Body of pancreas (tissue), 4 donors: ENCODE measurements at places on chromosomes 6 and 20. TPM values are rescaled to one million over a fixed set of nuclear protein-coding genes. Genes with fewer than 3 reads are reported as not detected.

NKX2-2 gene
- 9.6 TPM for total RNA-seq

RSPH9 gene
- not detected for total RNA-seq

DBNDD2 gene
- 20.5 TPM for total RNA-seq

EYA2 gene
- total RNA-seq: 0.52 TPM

DNA sequence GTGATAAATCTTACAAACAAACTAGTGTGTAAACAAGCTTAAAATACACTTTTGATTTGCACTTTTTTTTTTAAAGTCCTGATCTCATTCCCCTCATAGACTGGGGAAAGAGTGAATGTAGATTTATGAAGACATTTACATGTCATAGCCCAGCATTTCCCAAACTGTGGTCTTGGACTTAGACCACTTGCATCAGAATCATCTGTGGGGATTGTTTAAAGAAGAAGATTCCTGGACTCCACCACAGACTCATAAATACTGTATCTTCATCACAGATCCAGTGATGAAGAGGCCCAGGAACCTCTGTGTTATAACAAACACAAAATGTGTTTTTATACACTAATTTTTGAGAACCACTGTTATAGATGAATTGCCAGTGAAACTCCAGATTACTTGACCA is 99.5 kb downstream of the KCNQ5 start:
- no peak overlapping the region for H3K4me3 ChIP-seq
- no peak overlapping the region for H3K27ac ChIP-seq
- no peaks in the 10 kb centered on the region for H3K36me3 ChIP-seq
- no peaks in the 10 kb centered on the region for H3K27me3 ChIP-seq
- DNase-seq: no peak
- H3K4me1 ChIP-seq: no peaks in the 10 kb centered on the region

DNA sequence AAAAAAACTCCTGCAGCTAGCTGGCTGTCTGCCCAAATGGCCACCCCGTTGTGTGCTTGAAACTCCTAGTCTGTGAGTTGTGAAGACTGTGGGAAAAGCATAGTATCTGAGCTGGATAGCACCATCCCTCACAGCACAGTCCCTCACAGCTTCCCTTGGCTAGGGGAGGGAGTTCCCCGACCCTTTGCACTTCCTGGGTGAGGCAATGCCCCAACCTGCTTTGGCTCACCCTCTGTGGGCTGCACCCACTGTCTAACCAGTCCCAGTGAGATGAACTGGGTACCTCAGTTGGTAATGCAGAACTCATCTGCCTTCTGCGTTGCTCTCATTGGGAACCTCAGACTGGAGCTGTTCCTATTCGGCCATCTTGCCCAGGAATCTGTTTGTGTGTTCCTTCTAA is 260.6 kb upstream of the STXBP5 start:
- no peak overlapping the region for H3K27ac ChIP-seq
- H3K4me1 ChIP-seq: no peaks in the 10 kb centered on the region
- no peak overlapping the region for H3K4me3 ChIP-seq
- no peak for DNase-seq

- H3K4me3 ChIP-seq: no peak overlapping the region
- no peaks in the 10 kb centered on the region for H3K27me3 ChIP-seq
- H3K4me1 ChIP-seq: peaks cover 8% of the 10 kb centered on the region
- no peaks in the 10 kb centered on the region for H3K36me3 ChIP-seq
- DNase-seq: no peak
These were observed 14.8 kb upstream of the CALHM6 start for GRCh38 chr6:116446399-116446798.

DNA sequence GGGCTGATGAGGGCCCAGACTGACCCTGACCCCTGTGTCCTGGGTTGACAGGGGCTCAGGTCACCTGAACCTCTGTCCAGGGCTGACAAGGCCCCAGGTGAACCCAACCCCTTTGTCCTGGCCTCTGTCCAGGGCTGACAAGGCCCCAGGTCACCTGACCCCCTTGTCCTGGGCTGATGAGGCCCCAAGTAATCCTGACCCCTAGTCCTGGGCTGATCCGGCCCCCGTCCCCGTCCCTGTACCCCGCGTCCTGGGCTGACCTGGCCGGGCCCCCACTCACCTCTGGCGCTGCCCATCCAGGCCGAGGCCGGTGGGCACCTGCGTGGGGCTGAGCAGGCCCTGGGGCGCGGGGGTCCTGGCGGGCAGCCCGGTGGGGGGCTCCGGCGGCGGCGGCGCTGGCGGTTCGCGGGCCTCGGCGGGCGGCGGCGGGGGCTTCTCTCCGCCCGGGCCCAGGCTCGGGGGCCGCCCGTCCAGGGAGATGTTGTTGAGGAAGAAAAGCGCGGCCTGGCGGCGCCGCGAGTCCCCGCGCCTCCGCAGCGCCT is 379 bp downstream of the CABLES2 start:
- H3K4me1 ChIP-seq: peaks cover 43% of the 10 kb centered on the region
- H3K27me3 ChIP-seq: no peaks in the 10 kb centered on the region
- H3K4me3 ChIP-seq: no peak overlapping the region
- H3K27ac ChIP-seq: no peak overlapping the region
- peak; percentile 45 for DNase-seq

DNA sequence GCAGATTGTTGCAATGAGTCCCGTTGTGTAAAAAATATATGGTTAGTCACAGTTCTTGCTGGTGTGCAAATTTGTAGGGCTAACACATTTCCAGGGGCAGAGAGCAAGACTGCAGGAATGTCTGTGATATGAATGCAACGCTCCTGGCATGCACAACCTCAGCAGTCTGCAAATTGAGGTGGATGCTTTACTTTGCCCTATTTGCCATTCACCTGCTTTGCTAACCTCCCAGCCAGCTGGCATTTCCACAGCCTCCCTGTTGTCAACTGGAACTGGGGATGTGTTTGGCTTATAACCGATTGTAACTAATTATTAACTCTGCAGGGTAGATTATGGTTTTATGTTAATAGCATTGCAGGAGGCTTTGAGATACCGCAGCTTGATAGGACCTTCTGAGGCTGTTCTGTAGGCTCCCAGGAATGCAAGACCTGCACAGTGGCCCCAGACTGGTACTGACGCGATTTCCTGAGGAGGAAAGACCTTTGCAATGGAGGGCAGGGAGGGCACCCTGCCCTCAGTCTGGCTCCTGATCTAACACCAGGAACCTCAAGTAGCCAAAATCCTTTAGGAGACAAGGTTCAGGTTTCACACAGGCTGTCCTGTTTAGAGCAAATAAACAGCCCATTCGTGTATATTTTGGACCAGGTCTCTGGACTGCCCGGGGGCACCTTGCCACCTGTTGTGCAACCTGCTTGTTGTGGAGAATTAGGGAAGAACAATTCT is 53.4 kb downstream of the EDN1 start:
- no peak overlapping the region for H3K4me3 ChIP-seq
- no peaks in the 10 kb centered on the region for H3K27me3 ChIP-seq
- H3K4me1 ChIP-seq: peaks cover 73% of the 10 kb centered on the region
- DNase-seq: peak; percentile 91

DNA sequence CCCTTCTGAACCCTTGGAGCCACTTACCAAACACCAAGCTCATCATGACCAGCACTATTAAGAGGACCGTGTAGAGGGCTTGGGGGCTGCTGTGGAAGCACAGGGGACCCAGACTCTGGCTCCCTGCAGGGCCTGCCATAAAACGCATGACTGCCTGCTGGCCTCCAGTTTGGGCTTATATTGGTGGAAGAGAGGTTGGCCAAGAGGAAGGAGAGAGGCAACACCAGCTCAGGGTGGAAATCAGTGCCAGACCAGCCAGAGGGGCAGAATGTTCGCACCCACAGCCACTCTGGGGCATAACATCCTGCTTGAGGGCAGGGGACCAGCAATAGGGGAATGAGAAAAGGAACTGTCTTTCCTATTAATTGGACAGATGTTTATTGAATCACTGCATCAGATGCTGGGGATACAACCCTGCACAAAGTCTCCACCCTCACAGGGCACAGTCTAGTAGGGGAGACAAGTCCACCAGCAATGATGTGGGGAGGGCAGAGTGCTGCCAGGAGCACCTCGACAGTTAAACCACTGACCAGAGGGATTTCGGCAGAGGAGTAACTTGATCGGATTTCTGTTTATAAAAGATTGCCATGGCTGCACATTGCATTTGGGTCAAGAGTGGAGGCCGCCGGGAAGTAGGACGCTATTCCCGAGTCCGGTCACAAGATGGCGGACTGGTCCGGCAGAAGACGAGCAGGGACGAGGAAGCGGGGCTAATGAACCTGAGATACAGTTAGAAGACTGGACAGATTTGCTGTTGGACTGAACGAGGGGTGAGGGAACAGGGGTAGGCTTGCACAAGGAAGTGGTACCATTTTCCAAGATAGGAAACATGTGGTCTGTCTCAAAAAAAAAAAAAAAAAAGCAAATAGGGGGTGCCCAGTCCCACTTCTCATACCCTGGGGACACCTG is at the start of gene LY6G5C:
Gene LY6G5C, minus strand, starts transcription at position 842 of the 909 bp plus-strand sequence. Its CDS starts 694 bp downstream, at position 148.
- H3K4me1 ChIP-seq: peaks cover 27% of the 10 kb centered on the region
- DNase-seq: peak; percentile 87
- no peaks in the 10 kb centered on the region for H3K27me3 ChIP-seq
- H3K27ac ChIP-seq: peak within 1 kb of the TSS; percentile 70

DNA sequence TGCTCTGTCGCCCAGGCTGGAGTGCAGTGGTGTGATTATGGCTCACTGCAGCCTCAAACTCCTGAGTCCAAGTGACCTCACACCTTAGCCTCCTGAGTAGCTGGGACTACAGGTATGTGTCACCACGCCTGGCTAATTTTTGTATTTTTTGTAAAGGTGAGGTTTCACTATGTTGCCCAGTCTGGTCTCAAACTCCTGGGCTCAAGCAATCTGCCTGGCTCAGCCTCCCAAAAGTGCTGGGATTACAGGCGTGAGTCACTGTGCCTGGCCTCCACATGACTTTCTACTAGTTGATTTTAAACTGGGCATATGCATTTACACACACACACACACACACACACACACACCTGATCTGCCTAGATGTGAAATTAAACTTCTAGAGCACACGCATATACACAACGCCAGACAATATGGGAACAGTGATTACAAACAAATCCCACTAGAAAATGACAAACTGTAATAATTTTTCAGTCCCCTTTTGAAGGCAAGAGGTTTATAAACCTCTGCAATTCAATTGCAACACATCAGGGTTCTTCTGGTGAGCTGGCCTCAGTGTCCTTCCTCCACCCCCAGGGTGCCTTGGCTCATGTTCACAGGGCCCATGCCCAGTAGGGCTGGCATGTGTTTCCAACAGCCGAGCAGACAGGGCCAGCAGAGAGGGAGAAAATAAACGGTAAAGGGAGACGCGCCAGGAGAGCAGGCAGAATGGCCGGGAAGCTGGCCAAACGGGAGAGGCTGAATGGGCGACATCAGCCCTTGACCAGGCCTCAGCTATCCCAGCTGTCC is 31.2 kb downstream of the PARD6B start:
- H3K4me1 ChIP-seq: peaks cover 39% of the 10 kb centered on the region
- DNase-seq: peak; percentile 93
- H3K36me3 ChIP-seq: no peaks in the 10 kb centered on the region
- H3K27me3 ChIP-seq: no peaks in the 10 kb centered on the region
- no peak overlapping the region for H3K4me3 ChIP-seq
